ENCODE measurements at places on chromosomes 2 and 18.

GRCh38 chr18:59705145-59705544, 7.9 kb upstream of the CCBE1 start:
- DNase-seq = no peak

DNA sequence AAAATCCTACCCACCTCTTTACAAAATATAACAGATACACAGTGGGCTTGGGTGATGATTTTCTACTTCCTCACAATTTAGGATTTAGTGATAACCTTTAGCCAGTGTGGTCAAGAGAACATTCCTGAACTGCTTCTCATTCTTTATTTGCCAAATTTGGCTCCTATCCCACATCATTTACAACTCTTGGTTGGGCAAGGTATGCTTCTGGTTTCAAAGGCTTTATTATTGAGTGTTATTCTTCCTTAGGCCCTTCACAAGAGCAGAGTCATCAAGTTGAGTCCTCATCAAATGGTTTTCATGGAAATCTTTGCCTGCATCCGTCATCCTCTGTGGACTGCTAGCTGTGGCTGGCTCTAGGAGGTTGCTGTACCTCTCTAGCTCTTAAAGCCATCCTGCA, 472.0 kb upstream of the ETAA1 start:
- DNase-seq = no peak

GRCh38 chr2:240637901-240638345, 12.6 kb downstream of the GPR35 start:
- no peak for DNase-seq

GRCh38 chr2:60554074-60554645, 706 bp upstream of the BCL11A start:
- DNase-seq = no peak

- DNase-seq = no peak
These were observed 684.4 kb downstream of the IRS1 start for GRCh38 chr2:226115102-226115831.

DNA sequence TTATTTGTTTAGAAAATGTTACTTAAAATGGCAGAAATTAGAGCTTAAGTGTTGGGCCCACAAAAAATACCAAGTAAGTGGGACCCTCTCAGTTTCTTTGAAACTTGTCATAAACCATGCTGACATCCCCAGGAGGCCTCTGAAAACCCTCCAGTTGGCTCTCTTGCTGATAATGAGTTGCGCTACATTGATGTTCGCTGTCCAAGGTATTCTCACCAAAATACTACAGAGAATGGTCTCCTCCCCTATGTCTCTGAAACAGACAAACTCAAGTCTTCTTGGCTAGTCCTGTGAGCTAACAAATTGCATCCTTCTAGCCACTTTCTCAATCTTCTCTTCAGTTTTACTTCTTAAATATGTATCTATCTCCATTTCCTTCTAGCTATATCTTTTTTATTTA, 669.4 kb downstream of the IRS1 start:
- DNase-seq = no peak

- DNase-seq = no peak
These were observed 65.8 kb upstream of the RIOK3 start for GRCh38 chr18:23387265-23387664.

DNA sequence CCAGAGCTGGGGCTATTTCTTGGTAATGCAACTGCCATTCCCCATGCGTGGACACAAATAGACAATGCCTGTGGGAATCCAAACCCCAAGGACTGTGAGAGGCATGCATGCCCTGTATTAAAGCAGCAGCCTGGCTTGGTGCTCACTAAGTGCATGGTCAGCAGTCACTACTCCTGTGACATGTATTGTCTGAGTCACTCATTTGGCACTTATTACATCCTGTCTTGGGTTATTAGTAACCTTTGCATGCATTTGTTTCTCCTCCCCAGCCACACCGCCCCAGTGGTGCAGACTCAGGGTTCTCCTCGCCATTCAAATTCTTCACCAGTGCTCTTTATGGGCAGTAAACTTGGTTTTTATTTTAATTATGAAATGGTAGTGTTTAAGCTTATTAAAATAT, 30.2 kb downstream of the PRKCE start:
- DNase-seq = no peak

DNA sequence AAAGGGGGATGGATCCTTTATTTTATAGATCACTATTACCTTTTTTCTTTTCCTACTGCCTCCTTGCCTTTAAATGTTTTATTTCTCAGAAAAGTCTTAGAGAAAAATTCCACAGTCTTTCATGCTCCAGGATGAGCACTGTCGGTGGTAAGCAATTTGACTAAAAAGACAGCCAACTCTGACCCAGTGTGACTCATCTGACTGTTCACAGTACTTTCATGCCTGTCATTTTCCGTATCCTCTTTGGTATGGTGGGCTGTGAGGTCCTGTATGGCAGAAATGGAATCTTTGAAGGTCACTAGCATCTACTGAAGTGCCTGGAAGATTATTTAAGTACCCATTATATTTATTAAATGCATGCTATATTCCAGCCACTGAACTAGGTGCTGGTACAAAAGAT, 2.1 kb upstream of the RFTN2 start:
- DNase-seq = no peak

DNA sequence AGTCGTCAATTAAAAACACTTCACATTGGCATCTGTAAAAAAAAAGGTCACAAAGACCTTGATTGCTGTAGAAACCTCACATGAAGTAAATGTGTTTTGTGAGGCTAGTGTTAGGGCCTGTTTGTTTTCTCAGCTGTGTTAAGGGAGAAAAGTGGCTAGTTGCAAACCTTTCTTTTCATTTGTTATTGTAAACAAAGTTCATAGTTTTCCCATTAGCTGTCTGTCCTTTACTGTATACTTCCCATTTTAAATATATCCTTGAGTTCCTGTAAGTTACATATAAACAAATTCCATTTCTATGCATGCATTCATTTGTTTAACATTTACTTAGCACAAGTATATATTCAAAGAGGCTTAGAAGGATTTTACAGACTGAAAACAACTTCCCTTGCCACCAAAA, 1250.2 kb downstream of the LRP1B start:
- DNase-seq = no peak

- DNase-seq = no peak
These were observed 9.0 kb downstream of the TBR1 start for GRCh38 chr2:161424891-161425727.

DNA sequence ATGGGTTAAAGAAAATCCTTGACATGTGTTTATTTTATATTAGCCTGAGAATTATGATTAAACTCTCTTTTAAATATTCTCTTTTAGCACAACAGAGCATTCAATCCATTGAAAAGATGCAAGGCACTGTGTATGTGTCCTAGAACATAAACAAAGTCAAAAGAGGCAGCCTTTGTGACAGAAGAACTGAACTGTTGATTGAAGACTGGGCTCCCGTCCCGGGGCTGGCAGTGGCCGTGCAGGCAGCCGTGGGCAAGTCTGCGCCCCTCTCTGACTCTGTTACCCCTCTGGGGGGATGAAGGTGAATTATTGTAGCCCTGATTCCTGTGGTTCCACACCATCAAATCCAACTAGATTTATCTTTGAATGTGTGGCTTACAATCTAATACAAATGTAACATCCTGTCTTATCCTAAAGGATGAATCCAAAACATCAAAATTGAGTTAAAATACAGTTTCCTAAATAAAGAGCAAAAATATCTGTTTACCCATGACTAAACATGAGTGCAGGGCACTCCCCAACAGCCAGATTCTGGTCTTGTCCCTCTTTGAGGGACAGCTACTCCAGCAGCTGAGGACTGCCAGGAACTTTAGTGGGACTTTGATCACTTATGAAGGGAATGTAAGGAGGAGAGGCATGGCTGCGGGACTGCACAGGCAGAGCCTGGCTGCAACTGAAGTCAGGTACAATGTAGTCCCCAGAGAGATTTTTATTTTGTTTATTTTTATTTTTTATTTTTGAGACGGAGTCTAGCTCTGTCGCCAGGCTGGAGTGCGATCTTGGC, 37.3 kb upstream of the SH3BP4 start:
- no peak for DNase-seq

DNA sequence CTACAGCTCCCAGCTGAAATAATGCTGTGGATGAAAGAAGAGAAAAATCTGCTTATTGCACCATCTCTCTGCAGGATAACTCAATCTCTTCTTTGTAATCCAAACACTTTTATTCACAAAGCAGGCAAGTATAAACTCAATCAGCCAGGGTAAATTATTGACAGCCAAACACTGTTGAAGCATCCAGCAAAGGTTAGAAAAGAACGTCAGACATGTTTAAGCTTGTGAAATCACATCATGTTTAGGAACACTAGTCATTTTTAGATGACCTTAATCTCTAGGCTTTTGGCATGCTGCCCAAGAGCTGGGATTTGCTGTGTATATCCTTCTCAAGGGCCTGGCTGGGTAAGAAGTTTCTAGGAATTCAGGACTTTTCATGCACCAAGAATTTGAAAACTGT, 1148.1 kb upstream of the FANCL start:
- no peak for DNase-seq

- DNase-seq = no peak
These were observed 36.8 kb downstream of the KCNIP3 start for GRCh38 chr2:95333888-95334338.

DNA sequence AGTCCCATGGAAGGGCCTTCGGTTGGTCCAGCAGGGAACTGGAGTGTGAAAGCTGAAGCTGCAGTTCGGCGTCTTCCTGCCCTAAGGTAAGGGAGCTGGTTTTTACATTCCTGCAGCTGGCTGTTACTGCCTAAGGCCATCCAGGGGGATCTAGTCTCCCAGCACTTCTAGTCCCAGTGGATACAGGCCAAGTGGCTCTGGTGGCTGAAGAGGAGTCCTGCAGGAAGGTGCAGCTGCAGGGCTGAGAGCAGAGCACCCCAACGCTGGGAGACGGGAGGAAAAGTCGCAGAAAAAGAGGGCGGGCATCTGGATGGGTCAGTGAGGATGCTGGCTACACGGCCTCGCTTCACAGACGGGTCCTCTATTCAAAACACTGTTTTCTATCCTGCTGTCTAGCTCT, 225.0 kb upstream of the HS6ST1 start:
- no peak for DNase-seq

DNA sequence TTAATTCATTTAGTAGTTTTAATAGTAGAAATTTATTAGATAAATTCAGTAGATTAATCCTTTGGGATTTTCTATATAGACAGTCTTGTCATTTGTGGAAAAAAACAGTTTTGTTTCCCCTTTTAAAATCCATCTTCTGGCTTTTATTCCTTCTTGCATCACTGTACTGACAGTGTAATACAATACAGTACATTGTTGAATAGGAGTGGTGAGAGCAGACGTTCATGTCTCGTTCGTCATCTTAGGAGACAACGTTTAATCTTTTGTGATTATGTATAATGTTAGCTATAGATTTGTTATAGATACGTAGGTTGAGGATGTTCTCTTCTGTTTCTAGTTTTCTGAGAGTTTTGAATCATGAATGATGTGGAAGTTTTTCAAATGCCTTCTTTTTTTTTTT, 61.8 kb downstream of the NCOA1 start:
- DNase-seq = no peak

DNA sequence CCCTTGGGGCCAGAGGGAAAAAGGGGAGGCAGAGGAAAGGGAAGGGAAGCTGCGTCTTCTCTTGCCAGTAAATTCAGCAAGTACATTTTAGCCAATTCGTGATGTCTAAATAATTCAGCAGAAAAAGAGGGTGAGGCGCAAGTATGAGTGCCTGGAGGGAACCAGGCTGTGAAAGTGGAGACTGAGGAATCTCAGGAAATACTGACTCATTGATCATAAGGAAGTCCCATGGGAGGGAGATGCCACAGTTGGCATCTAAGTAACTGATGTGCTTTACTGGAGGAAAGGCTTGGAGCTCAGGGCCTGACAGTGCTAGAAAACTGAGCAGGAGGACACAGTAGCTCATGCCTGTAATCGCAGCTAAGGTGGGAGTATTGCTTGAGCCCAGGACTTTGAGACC, 31.1 kb downstream of the KIF5C start:
- DNase-seq = no peak

GRCh38 chr2:203782262-203782976, 76.0 kb downstream of the CD28 start:
- DNase-seq = peak; percentile 9

DNA sequence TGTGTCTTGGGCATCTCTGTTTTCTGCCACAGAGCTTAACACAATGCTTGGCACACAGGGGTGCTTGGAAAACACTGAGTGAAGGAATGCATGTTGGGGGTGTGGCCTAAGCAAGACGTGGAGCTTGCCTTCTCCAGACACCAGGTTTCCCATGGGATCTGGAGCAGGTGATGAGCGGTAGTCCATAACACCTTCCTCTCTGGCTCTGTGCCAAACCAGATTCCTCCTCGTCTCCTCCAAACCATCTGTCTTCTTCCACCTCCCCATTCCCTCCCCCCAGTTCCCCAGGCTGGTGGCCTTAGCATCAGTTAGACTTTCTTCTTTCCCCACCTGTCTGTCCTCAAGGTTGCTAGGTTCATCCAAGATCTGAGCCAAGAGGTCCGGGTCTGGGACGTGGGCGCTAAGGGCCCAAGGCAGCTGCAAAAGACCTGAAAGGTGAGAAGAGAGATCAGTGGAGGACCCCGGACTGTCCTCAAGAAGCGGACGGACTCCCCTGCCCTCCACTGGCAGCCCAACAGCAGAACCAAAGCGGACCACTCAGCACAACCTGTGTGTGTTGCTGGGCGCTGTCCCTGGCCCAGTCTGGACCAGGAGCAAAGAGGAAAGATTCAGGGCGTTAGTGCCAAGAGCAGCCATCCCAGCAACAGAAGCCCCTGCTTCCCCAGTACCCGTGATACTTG, 1.2 kb upstream of the ITM2C start:
- no peak for DNase-seq

GRCh38 chr2:205776139-205776538, 93.8 kb downstream of the NRP2 start:
- no peak for DNase-seq

DNA sequence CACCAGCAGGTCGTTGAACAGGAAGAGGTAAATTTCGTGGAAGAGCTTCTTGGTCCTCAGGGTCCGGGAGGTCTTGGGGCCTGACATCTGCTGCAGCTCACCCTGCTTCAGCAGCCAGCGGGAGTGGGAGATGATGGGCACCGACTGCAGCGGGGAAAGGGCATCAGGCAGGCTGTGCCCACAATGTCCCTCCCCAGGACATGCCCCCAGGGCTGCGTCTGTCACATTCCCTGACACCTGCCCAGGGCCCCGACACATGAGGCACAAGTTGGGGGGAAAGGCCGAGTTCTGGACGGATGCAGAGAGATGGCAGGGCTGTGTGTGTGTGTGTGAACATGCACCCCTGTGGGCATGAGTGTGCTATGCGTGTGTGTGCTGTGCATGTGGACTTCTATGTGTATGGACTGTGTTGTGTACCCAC, 13.9 kb downstream of the SNORC start:
- no peak for DNase-seq

DNA sequence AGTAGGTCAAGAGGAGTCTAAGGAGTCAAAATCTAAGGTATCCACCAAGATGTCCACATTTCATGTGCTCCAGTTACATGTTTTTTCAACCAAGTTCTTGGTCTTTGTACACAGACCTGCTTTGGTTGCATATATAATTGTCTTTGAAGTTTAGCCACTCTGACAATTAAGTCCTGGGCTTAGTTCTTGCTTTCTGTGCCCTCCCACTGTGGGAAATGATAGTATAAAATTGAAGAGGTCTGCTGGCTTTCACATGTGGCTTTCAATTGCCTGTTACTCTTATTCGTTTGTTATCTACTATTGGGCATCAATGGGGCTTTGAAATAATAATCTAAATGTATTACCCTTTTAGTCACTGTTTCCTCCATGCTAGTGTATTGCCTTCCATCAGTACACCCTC, 72.8 kb downstream of the TBR1 start:
- no peak for DNase-seq

GRCh38 chr2:38076710-38077430, 919 bp upstream of the CYP1B1 start:
- DNase-seq = no peak
